ENCODE measurements at places on chromosomes 6 and 20.

DNA sequence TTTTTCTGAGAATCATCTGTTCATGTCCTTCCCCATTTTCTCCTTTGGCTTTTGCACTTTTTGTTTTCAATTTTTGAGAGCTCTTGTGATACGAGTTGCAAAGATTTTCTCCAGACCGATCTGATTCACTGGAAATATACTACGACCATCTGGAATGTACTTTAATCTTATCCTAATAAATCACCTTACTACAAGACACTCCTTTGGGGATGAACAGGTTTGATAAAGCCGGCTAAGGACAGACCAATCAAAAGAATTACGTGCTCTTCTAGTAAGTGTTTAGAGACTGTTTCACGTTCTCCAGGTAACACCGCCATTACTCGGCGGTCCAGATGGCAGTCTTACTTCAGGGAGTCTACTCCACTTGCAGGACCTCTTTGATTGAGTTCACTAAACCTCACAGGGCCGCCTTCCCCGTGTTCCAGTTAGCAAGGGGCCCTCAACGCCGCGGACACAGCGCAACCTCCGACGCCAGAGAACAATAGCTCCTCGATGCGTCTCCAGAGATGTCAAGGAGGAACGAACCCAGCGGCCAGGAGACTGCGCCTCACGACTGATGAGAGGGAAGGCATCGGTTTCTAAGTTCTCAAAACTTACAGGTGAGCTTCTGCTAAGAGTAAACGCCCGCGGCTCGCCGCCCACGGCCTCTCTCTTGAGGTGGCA, 920 bp upstream of the WTAP start:
- no peak for DNase-seq

- no peak for DNase-seq
Measured at GRCh38 chr20:61581825-61582188, 329.7 kb downstream of the CDH4 start.

GRCh38 chr20:44173116-44173515, 13.9 kb downstream of the JPH2 start:
- DNase-seq = no peak

- DNase-seq = no peak
Measured at GRCh38 chr6:158955255-158955654, 44.7 kb downstream of the RSPH3 start.

GRCh38 chr6:132813173-132813856, 1.1 kb upstream of the RPS12 start:
- no peak for DNase-seq

DNA sequence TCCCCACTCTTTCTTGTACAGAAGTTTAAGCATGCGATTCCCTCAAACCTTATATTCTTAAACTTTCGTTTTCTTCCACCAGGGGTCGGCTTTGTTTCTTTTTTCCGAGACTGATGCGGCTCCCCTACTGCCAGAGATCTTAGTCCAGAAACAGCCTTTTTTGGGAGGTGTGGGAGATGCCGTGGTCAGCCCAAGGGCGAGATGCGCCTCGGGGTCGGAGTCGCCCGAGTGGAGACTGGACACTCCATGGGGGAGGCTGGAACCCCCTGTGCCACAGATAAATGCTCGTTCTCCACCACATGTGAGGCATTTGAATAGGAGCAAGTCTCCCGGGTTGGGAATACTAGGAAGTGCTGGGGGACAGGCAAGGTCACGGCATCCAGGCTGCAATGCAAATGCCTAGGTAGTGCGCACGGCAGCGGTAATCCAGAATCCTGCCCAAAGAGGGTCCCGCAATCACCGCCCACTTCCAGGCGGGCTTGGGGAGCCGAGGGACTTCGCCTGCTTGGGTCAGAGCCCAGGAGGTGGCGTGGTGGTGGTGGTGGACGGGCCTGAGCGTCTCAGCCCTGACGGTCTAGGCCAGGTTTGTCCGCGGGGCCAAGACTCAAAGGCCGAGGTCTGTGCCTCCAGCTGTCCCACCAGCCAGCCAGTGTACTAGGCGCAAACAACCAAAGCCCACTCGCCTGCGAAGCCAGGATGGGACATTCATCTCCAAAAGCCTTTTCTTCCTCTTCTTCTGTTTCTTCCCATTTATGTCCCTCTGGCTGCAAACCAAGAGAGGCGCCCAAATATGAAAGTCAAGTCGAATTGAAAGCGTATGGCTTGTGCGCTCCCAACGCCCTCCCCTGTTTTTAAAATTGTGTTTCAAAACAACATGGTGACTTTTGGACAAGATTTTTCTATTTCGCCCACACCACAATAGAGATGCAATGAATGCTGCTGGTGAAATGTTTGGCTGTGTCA, 39.3 kb upstream of the OSTM1 start:
- no peak for DNase-seq

DNA sequence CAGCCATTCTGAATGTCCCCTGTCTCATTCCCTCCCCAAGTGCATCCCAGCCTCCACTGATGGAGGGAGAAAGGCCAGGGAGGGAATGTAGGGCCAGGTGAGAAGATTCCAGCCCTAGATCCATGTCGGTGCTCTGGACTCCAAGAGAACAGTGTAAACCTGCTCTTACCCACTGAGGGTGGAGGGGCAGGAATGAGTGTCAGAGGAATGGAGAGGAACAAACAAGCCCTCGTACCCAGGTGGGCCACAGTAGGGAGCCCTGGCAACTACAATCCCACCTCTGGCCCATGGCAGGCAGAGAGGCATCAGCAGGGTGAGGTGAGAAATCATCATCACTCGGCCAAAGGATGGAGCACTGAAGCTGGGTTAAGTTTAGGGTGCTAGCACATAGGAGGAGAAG, 54.6 kb downstream of the STAU1 start:
- DNase-seq = no peak

GRCh38 chr20:58028123-58028522, 200.3 kb downstream of the ANKRD60 start:
- no peak for DNase-seq

DNA sequence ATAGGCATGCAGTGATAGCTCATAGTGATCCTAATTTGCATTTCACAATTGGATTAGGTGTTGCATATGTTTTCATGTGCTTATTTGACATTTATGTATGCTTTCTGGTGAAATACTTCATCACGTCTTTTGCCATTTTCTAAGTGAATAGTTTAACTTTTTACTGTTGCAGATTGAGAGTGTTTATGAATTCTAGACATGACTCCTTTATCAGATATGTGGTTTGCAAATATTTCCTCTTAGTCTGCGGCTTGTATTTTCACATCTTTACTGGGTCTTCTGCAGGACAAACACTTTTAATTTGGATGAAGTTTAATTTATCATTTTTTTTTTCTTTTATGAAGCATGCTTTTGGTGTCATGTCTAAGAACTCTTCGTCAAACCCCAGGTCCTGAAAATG, 39.2 kb downstream of the CCN2 start:
- no peak for DNase-seq

DNA sequence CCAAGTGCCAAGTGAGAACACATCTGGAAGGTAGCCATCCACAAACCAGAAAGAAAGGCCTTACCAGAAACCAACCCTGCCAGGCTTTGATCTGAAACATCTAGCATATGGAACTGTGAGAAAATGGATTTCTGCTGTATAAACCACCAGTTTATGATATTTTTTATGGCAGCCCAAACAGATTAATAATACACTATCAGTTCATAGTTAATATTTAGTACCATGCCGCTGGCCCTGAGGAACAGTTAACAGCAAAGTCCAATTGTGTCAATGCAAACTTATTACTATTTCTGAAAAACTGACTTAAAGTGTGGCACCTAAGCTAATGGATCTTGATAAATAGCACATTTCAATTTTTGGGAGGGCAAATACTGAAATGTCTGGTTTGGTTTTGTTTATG, 35.4 kb upstream of the PRSS35 start:
- DNase-seq = no peak

GRCh38 chr6:41527721-41528408, 18.3 kb upstream of the FOXP4 start:
- DNase-seq = no peak

GRCh38 chr6:44247338-44248302, 719 bp downstream of the HSP90AB1 start:
- DNase-seq = peak; percentile 89

GRCh38 chr6:15400572-15401004, 154.7 kb downstream of the JARID2 start:
- no peak for DNase-seq

DNA sequence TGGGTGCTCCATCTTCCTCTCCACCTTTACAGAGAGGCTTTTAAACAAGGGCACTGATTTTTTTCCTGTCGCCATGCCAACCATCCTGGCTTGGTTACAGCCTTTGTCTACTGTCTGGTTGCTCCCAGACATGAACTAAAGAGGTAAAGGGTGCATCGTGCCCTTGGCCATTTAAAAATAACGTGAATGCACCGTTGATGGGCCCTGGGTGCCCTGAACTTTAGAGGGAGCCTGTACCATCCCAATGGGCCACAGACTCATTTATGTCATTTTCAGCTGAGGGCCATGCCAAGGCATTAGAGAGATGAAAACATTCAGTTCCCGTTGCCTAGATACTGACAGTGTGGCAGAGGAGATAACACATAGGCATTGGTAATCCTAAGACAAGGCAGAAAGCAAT, 23.3 kb downstream of the TMC2 start:
- no peak for DNase-seq

GRCh38 chr6:116370760-116371119, at the start of gene DSE:
Gene DSE, plus strand, starts transcription at chr6:116370947. Its CDS starts 28,304 bp downstream, at chr6:116399251.
- DNase-seq = peak; percentile 66

DNA sequence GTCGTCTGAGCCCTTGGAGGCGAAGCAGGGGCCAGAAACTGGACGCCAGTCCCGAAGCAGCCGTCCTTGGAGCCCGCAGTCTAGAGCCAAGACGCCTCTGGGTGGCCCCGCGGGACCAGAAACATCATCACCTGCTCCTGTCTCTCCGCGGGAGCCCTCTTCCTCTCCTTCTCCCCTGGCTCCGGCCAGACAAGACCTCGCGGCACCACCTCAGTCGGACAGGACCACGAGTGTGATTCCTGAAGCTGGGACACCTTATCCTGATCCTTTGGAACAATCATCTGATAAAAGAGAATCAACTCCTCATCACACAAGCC, 416 bp downstream of the RSPH4A start:
- no peak for DNase-seq

GRCh38 chr6:36714511-36714910, 16.9 kb downstream of the RAB44 start:
- no peak for DNase-seq

DNA sequence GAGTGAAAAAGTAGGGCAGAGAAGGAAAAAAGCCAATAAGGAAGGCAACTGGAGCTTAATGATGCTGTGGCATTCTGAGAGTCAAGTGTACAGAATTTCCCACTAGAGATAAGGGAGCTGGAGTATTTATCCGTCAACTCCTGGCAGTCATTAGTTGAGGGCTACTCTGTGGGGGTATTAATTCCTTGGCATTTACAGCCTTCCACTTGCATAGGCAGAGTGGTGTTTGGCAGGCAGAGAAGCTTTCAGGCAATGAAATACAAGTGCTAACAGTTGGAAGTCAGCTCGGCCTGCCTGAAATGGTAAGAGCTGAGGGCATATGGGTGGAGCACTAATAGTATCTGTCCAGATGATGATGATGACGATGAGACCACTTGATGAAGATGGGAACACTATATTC, 207.3 kb upstream of the FLRT3 start:
- no peak for DNase-seq

DNA sequence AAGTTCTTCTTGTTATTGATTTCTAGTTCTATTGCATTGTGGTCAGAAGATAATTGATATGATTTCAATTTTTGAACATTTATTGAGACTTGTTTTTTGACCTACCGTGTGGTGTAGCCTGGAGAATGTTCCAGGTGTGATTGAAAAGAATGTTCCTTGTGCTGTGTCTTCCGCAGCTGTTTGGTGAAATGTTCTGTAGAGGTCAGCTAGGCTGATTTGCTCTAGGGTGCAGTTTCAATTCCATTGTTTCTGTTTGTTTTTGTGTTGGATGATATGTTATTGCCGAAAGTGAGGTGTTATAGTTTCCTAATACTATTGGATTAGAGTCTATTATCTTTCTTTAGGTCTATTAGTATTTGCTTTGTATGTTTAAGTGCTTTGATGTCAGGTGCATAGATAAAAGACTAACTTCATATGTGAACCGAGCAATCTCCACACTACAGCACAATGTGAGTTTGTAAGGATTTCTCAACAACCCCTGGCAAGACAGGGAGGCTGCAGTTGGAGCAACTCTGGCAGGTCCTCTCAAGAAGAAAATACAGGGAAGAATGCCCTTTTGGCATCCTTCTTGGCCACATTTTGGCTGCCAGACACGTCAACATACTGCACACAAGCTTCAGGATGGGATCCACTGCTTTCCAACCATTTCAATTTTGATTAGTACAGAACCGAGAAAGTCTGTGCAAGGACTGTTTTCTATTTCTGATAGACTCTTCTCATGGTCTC, 320.7 kb downstream of the RNF144B start:
- DNase-seq = no peak

- no peak for DNase-seq
Measured at GRCh38 chr20:57902473-57902872, 192.7 kb upstream of the PMEPA1 start.

DNA sequence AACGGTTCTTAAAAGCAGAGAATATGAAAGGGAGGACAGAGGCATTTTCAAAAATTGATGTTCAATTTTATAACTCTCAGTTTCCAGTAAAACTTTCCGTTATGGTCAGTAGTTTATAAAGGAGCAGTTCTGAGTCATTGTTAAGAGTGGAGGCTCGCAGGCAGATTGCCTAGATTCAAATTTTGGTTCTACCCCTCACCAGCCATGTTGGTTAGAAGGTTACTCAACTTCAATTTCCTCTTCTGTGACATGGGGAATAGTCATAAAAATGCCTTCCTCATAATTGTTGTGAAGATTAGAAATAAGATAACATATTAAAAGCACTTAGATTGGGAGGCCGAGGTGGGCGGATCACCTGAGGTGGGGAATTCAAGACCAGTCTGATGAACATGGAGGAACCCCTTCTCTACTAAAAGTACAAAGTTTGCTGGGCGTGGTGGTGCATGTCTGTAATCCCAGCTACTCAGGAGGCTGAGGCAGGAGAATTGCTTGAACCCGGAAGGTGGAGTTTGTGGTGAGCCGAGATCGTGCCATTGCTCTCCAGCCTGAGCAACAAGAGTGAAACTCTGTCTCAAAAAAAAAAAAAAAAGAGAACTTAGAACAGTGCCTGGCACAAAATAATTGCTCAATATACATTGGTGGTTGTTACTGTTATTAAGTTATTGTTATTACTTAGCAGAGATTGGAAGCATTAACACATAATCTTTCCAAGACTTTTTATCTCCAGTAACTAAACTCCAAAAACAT, 348.9 kb downstream of the NRN1 start:
- no peak for DNase-seq

DNA sequence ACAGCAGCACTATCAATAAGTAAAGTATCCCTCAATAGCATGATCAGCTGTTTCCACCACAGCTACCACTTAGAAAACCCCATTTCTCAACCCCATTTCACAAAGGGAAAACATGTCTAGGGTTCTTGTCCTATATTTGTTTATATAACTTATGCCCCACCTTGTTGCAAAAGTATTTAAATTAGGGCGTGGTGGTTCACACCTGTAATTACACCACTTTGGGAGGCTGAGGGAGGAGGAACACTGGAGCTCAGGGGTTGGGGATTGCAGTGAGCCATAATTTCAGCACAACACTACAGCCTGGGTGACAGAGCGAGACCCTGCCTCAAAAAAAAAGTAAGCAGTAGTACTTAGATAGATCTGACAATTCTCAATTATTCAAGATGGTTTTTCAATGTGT, 3.7 kb downstream of the MRPL14 start:
- DNase-seq = no peak

GRCh38 chr6:97081010-97081590, 156.6 kb downstream of the KLHL32 start:
- no peak for DNase-seq

Data from stimulated activated CD8-positive, alpha-beta memory T cell treated with anti-CD3 and anti-CD28 coated beads, Interleukin-12 subunit alpha, Interleukin-12 subunit beta, amount 100 ng/mL, for 4 hours (primary cell).